ENCODE measurements at places on chromosomes 7 and 10.

DNA sequence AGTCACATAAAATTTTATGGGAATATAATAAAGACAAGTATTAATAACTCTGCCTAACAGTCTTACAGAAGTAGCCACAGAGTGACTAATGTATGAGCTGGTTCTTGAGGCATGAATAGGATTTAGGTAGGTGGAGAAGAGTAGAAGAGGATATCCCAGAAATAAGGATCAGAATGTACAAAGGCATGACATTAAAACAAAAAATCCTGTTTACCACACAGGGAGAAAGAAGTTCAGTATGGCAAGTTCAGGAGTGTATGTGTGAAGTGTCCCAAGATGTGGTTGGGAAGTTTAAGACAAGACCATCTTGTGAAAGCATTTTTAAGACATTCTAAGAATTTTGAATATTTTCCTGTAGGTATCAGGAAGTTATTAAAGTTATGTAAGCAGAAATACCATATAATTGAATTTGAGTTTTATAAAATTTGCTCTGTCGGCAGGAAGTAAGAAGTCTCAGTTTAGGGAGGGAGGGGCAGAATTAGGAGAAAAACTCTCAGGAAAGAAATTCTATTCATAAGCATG, 64.7 kb upstream of the CAV2 start:
- no peak for DNase-seq

DNA sequence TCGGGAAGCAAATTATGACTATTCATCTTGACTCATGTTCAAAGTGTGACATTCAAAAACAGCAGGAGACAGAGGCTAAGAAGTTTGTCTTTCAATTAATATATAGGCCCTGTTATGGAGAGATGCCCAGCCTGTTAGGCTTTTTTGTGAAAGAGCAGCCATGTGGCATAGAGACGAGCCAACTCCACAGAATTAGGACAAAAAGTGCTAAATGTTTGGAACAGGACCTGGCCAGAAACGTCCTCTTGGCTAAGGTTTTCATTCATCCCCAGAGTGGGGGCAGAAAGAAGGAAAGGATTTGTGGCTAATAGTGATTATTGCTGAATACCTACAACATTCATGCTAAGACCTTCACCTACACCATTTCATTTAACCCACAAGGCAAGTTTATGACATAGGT, 324.7 kb upstream of the NPVF start:
- DNase-seq: no peak

DNA sequence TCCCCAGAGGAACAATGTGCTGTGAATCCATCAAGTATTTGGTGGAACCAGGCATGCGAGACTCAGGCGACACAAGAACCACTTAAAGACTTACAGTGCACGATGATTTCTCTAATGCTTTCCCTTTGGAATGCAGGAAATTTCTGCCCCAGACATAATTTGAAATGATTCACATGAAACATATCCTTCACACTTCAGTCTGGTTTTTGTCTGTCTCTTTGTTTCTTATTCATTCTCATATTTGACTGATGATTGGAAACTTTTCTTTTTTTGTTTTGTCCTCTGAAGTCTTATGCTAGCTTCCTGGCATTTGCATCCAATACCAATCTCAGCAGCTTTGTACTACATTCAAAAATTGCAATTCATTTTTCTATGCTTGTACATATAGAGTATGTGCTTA, 502.8 kb downstream of the PHTF2 start:
- DNase-seq: no peak

GRCh38 chr7:131424219-131424822, 96.6 kb downstream of the MKLN1 start:
- peak; percentile 47 for DNase-seq

DNA sequence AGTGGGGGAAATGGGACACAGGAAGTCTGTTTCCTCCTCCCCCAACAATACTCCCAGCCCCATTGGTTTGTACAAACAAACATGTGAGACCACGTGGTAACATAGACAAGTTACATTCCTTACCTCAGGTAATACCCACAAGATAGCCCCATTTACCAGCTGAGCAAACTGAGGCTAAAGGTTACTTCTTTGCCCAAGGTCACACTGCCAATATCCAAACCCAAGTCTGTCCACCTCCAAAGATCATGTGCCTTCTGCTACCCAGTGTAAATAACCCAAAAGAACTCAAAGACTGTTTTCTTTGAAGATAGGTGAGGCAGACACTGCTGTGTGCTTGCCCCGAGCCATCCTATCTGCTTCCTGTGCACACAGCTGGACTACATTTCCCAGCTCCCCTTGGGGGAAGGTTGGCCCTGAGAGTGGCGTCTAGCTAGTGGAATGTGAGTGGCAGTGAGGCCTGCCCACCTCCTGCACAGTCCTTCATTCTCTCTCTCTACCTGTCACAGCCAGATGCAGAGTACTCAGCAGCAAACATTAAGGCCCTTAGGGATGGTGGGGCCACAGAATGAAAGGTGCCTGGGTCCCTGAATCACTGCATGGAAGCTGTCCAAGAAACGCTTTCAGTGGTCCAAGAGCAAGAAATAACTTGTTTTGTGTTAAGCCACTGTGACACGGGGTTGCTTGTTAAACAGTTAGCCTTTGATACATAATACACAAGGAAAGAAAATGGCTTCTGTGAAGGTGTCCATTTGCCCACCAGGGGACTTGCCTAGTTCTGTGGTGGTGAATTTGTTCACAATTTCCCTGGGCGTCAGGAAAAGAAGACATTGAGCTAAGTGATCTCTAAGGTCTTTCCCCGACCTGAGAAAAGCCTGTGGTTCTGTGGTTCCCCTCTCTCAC, 257.7 kb upstream of the NFE2L3 start:
- peak; percentile 14 for DNase-seq

DNA sequence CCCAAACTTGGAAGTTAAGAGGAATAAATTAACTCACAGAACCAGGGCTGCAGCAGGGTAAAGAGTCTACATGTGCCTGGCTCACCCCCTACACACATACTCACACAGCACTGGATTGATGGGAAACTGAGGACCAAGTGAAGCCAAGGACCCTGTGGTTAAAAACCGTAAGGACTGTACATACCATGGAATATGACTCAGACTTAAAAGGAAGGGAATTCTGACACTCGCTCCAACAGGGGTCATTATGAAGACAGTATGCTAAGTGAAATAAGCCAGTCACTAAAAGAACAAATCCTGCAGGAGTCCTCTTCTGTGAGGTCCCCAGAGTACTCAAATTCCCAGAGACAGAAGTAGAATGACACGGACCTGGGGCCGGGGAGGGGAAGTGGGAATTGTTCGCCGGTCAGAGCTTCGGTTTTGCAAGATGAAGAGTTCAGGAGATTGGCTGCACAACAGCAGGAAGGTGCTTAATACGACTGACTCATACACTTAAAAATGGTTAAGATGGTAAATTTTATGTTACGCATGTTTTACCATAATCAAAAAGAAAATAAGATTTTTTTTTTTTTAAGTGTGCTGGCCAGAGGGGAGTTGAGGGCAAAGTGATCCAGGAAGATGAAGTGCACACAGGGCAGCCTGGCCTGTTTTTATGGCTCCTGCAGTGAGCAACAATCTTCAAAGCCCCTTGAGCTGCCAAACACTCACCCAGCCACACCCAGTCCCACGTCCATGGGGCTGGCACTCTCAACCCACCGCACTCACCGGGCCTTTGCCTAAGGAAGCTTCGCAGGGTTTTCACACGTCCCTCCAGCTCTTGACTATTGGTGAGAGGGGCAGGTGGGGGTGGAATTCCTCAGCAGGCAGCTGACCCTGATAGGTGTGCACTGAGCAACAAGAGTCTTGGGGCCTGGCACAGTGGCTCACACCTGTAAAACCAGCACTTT, 26.4 kb downstream of the DRGX start:
- DNase-seq: no peak

- DNase-seq: no peak
Measured at GRCh38 chr7:137957887-137958286, 44.0 kb downstream of the CREB3L2 start.

GRCh38 chr7:46953008-46953407, 628.9 kb downstream of the TNS3 start:
- DNase-seq: no peak

GRCh38 chr7:47617131-47617530, 35.2 kb upstream of the TNS3 start:
- DNase-seq: peak; percentile 58

DNA sequence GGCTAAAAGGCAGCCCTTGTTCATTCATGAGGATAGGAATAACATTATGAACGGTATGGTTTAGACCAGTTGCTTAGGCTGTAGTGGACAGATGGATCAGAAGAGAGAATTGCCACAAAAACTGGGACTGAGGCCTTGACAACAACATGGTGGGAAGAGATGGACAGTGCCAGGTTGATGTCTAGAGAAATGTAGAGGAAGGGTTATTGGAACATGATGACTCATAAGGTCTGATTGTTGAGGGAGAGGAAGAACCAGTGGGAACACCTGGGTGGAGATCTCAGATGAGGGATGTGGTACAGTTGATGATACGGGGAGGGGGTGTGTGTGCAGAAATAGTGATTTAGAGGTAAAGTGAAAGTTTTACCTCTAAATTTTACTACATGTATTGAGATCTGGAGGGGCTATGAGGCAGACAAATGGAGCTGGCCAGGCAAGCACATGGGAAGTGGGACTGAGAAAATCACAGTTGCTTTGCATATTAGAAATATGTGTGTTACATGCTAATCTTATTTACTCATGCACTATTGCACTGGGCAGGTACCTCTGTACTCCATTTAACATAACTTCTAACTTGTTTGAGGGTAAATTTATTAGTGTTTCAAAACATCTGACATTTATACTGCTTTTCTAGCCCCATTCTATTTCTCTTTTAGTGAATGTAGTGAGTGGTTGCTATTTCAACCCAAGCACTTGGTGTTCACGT, 65.6 kb downstream of the PLCE1 start:
- DNase-seq: no peak

DNA sequence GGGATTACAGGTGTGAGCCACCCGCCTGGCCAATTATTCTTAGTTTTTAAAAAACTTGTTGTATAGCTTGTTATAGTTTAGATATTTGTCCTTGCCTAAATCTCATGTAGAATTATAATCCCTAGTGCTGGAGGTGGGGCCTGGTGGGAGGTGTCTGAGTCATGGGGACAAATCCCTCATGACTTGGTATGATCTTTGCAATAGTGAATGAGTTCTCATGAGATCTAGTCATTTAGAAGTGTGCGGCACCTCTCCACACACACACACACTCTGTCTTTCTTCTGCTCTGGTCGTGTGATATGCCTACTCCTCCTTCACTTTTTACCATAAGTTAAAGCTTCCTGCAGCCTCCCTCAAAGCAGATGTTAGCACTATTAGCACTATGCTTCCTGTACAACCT, 37.2 kb downstream of the FAM149B1 start:
- no peak for DNase-seq
